ENCODE measurements at places on chromosomes 6 and 20.

- DNase-seq: no peak
Measured at GRCh38 chr6:11374036-11375010, 141.9 kb upstream of the NEDD9 start.

DNA sequence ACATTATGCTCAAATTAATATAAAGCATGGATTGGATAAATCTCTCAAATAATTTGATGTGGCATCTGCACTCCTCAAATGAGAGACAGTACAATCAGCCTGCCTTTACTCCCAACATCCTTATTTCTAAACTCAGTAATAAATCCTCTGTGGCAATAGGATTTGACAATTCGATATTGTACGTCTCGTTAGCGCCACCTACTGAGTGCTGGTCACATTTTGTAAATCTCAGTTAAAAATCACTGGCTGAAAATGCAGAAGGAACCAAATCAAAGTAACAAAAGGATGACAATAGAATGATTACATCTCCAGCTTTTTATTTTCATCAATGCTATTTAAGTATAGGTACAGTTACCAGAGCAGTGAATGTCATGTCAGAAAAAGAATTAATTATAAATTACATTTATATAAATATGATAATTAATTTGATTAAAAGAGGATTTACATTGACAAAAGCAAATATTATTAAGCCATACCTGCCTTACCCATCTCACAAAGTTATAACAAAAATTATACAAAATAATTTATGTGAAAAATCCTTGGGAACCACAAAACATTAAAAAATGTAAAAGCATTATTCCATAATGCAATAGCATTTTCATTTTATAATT is 20.2 kb upstream of the GJE1 start:
- peak; percentile 15 for DNase-seq

GRCh38 chr20:49914310-49915117 is 815 bp downstream of the SPATA2 start:
- DNase-seq: no peak

DNA sequence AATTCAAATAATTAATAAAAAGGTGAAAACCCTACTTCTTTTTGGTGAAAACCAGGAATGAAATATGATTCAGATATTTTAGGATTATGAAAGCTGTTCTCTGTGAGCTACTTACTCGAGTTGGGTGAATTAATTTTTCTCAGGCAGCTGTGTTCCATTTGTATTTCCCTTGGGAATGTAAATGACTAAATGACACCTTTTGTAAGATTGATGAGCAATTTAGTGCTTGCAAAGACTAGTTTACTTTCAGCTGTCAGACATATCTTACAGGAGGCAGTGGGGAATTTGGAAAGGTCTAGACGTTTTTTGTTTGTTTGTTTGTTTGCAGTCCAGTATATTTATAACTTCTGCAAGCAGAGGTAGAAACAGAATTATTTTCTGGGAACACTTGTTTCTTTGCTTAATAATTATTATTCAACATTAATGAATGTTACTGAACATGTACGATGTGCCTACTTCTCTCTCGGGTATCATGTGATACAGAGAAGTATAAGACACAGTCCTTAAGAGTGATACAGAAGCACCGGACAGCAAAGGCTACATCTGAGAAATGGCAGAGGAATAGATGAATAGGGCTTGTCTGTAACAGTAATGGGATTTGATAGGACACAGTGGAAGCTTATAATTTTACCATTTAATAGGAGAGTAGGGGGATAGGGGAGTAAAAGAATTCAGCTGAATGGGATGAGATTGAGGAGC is 91.3 kb downstream of the AKAP7 start:
- DNase-seq: no peak

GRCh38 chr6:12034349-12034748 is 22.2 kb downstream of the HIVEP1 start:
- DNase-seq: no peak

DNA sequence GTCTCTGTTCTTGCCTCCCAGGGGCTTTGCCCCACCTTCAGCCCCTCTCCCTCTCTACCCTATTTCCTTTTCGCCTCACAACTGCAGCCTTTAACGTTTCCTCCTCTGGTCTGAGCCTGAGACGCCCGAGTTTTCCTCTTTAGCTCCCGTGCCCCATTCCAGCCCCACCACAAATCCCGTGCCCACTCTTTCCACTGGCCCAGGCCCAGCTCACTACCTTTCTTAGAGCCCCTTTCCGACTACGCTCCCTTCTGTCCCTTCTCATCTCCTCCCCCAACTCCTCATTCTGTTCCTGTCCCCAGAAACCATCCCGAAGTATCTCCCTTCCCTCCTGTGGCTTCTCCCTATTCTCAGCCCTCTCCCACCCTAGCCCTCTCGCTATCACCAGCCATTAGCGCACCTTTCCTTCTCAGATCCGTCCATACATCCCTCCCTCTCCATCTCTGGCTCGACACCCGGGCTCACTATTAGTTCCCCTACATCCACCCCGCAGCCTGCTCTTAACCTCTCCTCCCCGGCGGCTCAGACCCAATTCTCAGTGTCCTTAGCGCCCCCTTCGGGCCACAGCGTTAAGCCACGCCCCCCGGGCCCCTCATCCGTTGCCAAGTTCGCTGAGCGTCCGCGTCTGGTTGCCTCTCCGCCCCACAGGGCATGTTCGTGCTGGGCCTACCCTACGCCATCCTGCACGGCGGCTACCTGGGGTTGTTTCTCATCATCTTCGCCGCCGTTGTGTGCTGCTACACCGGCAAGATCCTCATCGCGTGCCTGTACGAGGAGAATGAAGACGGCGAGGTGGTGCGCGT is 2.7 kb downstream of the SLC32A1 start:
- no peak for DNase-seq

GRCh38 chr20:52342913-52343312 is 151.3 kb upstream of the ZFP64 start:
- no peak for DNase-seq

DNA sequence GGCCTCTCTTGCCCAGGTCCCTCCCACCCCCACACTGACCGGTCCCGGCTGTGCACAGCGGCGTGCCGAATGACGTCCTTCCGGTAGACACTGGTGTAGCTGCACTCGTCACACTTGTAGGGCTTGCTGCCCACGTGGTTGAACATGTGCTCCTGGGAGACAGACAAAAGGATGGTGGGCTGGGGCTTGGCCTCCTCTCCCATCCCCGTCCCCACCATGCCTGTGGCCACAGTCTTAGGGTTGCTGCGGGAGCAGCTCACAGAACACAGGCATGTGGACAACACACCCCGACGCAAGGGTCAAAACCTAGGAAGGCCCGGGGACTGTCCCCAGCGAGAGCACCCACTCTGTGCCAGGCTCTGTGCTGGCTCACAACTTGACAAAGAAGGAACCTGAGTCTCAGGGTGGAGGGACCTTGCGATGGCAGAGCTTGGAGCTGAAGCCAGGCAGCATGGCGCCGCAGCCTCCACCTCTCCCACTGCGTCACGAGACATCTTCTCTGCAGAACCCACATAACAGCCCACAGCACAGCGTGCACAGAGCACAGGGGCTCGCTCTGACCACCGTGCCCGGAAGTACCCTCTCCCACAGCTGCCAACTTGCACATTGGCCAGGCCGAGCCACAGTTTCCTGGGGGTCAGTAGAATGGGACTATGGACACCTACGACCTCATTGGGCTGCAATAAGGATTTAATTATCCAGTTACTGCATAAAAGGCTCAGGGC is 9.8 kb downstream of the ZNF335 start:
- no peak for DNase-seq

GRCh38 chr6:22071270-22072041 is 225.4 kb downstream of the PRL start:
- DNase-seq: no peak

DNA sequence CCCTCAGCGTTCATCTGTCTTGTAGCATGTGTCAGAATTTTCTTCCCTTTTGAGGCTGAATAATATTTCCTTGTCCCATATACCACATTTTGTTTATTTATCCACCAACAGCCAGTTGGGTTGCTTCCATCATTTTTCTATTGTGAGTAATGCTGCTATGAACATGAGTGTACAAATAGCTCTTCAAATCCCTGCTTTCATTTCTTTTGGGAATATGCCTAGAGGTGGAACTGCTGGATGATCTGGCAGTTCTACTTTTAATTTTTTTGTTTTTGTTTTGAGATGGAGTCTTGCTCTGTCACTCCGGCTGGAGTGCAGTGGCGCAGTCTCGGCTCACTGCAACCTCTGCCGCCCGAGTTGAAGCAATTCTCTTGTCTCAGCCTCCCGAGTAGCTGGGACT is 64.7 kb downstream of the SASH1 start:
- peak; percentile 21 for DNase-seq

GRCh38 chr6:157595768-157596167 is 214.8 kb downstream of the ZDHHC14 start:
- DNase-seq: no peak

DNA sequence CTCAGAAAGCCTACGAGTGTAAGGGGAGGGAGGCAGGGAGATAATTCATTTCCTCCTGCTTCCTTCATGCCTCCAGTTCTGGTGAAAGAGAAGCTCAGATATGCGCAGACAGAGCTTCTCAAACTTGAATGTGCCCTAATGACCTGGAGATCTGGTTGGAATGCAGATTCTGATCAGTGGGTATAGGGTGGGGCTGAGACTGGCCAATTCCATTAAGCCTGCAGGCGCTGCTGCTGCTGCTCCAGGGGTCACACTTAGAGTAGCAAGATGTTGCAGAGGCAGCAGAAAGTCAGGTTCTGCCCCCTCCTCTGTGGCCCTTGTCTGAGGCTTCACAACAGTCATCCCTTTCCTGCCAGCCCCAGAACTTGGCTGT is 161.0 kb downstream of the DHX35 start:
- no peak for DNase-seq

GRCh38 chr6:138736640-138737039 is 36.9 kb upstream of the CCDC28A start:
- no peak for DNase-seq

Measured in SW 1271 (cell line).